ENCODE measurements at places on chromosomes 13 and 19.

DNA sequence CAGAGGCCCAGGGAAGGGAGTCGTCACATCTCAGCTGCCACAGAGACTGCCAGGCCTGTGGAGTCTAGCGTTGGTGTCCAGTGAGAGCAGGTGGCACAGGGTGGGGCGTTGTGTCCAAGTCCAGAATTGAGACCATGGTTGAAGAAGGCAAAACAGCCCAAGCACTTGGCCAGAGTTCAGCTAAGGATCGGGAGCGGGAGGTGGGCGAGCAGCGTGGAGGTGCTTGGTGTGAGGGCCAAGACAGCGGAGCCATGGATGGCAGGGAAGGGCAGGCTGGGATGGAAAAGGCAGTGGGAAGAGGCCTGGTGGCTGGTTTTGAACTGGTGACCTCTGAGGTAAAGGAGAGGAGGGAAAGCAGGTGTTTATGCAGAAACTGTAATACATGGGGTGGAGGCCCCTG lies 8.0 kb downstream of the IGFLR1 start:
- DNase-seq: no peak

DNA sequence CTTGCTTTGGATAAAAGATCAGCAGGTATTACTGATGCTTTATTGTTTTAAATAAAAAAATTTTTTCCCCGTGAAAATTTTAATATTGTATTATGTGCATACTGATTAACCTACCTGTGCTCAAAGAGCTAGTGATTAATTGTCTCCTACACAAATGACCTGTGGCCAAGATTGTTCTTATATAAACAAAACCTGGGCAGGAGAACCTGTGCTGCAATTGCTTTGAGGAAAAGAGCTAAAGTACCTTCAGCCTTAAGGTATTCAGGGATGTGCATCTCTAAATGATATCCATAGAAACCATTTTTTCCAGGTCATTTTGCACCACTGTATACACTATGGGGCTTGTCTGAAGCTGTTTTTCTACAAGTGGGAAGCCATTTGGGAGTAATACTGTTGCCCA lies 1.2 kb downstream of the FRY start:
- DNase-seq: no peak

GRCh38 chr13:23609414-23609760 lies 39.2 kb downstream of the TNFRSF19 start:
- no peak for DNase-seq

DNA sequence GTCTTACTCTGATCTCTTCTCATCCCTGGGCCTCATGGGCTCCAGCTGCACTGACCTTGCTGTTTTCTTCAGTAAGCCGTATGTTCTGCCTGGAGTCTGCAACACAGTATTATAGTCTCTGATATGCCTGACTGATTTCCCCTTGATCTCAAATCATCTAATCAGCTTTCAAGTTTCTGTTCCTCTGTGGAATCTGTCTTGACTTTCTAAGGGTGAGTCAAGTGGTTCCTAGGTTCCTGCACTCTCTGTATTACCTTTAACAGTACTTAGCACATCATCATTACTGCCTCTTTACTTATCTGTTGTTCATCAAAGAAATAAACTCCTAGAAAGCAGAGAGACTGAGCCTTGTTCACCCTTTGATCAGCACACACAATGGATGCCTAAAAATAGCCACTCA lies 350.7 kb downstream of the LMO7 start:
- no peak for DNase-seq

DNA sequence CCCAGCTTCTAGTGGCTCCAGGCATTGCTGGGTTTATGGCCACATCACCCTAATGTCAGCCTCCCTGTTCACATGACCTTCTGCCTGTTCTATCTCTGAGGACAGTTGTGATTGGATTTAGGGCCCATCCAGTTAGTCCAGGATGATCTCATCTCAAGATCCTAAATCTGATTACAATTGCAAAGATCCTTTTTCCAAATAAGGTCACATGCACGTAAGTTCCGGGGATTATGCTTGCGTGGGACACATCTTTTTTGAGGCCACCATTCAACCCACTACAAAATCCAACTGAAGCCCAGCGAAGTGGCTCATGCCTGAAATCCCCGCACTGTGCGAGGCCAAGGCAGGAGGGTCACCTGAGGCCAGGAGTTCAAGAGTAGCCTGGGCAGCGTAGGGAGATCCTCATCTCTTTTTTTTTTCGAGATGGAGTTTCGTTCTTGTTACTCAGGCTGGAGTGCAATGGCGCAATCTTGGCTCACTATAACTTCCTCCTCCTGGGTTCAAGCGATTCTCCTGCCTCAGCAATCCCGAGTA lies 12.3 kb downstream of the PLD3 start:
- no peak for DNase-seq

DNA sequence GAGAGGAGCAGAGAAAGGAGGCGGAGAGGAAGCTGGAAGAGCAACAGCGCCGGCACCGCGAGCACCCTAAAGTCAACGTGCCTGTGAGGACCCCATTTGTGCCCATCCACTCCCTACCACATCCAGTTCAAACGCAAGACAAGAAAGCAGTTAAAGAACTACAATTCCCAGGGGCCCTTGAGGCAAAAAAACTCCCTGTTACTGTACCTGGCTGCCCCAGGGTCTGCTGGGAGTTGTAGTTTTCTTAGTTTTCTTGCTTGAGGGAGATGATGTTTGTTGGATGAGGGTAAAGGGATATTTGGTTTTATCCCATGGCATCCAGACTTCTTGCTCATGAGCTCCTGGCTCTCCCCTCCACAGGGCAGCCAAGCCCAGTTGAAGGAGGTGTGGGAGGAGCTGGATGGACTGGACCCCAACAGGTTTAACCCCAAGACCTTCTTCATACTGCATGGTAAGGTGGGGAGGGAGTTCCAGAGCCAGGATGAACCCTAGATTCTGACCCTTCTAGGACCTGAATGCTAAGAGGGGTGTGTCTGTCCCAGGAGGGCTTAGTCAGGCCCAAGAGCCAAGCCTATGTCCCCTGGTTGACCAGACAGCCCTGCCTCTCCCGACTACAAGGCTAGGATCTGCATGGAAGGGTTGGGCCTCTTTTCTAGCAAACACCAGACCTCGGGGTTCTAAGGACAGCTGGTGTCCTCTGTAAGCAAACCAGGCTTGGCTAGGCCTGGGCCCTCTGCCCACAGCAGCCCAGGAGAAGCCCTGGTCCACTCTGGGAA lies 13.2 kb downstream of the NUCB1 start:
- DNase-seq: no peak

GRCh38 chr13:54758795-54759194 lies 1730.2 kb downstream of the OLFM4 start:
- no peak for DNase-seq

- DNase-seq: no peak
These were observed 61.1 kb downstream of the ZNF431 start for GRCh38 chr19:21202865-21203494.

- no peak for DNase-seq
These were observed 74.3 kb upstream of the SERP2 start for GRCh38 chr13:44299152-44299943.

GRCh38 chr13:41015920-41016319 lies 3.2 kb downstream of the ELF1 start:
- DNase-seq: no peak

- DNase-seq: no peak
These were observed 853.2 kb downstream of the UQCRFS1 start for GRCh38 chr19:28359431-28360414.

GRCh38 chr13:93670866-93671265 lies 444.3 kb downstream of the GPC6 start:
- no peak for DNase-seq

Data from activated naive CD4-positive, alpha-beta T cell treated with anti-CD3 and anti-CD28 coated beads, Interleukin-2, amount 50 U/mL, for 16 hours (primary cell).